Left renal cortex interstitium (tissue), 4 donors: ENCODE measurements at places on chromosomes 4 and X.

GRCh38 chrX:150365990-150366911, 3.1 kb downstream of the MAMLD1 start:
- DNase-seq = no peak

GRCh38 chrX:38627683-38628082, 66.3 kb downstream of the TSPAN7 start:
- no peak for DNase-seq

- DNase-seq = no peak
These were observed 257.8 kb downstream of the DHRSX start for GRCh38 chrX:2242980-2243379.

- no peak for DNase-seq
These were observed 127.3 kb downstream of the NEK1 start for GRCh38 chr4:169485086-169485485.

DNA sequence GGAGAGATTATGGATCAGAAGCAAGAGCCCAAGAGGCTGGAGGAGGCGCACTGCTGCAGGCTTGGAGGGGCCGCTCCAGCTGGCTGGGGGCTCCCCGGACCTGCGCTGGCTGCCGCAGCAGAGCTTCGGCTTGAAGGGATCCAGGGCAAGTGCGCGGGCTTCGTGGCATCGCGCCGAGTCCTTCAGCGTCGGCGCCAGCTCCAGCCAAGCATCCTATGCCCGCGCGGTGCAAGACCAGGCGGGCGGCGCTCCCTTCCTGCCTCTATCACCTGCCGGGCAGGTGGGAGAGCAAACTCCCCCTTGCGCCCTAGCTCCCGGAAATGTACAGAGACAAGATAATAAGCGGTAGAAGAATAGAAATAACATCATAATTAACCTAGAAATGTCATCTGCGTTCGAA, 10.5 kb upstream of the UCP1 start:
- DNase-seq = no peak

- no peak for DNase-seq
These were observed 4.6 kb upstream of the KANTR start for GRCh38 chrX:53089224-53089842.
